ENCODE measurements at places on chromosomes 1 and 21.

DNA sequence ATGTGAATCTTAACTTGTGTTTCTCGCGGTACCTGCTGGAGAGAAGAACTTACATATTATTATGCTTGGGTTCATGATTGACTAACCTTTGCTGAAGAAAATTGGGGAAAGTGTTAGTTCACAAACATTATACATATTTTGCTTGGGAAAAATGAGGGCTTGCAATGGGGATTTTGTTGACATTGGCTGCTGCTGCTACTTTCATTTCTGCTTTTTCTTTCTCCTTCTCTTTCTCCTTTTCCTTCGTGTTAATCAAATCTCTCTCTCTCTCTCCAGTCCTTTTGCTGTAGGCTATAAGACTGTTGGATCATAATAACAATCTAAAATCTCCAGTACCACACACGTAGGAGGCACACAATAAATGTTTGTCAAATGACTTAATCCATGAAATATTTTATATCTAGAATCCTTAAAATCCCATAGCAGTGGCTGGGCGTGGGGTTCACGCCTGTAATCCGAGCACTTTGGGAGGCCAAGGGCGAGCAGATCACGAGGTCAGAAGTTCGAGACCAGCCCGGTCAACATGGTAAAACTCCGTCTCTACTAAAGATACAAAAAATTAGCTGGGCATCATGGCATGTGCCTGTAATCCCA is 23.0 kb downstream of the IRF2BP2 start:
- DNase-seq = no peak

DNA sequence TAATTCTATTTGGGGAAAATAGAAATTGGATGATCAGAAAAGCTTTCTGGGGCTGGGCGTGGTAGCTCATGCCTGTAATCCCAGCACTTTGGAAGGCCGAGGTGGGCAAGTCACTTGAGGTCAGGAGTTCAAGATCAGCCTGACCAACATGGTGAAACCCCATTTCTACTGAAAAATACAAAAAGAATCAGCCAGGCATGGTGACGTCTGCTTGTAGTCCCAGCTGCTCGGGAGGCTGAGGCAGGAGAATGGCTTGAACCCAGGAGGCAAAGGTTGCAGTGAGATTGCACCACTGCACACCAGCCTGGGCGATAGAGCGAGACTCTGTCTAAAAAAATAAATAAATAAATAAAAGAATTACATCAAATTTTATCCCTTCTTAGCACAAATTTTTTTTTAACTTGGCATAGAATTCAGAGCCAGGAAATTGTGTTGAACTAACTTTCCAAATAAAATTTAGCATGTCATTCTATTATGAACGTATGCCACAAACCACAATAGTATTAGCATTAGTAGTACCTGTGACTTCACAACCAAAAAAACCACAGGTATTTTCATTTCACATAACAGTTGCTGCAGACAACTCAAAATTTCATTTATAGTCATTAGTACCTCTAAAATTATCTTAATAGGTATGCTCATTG is 4.5 kb upstream of the ANKRD13C start:
- no peak for DNase-seq

- DNase-seq = no peak
These were observed 38.4 kb downstream of the PIK3CD start for GRCh38 chr1:9689971-9690381.

- DNase-seq = no peak
These were observed 881 bp downstream of the USP25 start for GRCh38 chr21:15730484-15731242.

DNA sequence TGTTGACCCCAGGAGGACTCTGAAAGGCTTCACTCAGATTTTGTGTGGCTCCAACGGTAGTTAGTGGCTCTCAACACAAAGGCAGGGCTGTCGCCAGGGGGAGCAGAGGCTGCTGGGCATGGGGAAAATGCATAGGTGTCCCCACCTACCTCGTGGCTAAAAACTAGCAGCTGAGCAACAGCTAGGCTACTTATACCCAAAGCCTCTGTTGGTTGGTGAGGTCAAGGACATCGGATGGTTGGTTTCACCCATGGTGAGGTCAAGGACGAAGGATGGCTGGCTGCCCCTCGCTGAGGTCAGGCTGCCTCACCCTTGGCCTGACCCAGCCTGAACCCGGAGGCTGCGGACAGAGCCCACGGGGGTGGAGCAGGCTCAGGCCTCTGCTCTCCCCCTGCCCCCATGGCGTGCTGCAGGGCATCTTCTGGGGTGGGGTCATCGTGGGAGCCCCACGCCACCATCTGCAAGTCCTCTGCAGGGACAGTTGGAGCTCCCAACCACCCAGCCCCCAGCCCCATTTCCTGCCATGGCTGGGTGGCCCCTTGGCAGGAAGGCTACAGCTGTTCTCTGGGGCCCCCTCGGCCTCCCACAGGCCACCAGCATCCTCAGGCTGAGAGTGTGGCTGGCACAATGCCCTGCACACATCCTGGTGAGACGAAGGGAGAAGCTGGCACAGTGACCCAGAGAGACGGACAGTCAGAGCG is 8.5 kb upstream of the GNB1 start:
- no peak for DNase-seq

DNA sequence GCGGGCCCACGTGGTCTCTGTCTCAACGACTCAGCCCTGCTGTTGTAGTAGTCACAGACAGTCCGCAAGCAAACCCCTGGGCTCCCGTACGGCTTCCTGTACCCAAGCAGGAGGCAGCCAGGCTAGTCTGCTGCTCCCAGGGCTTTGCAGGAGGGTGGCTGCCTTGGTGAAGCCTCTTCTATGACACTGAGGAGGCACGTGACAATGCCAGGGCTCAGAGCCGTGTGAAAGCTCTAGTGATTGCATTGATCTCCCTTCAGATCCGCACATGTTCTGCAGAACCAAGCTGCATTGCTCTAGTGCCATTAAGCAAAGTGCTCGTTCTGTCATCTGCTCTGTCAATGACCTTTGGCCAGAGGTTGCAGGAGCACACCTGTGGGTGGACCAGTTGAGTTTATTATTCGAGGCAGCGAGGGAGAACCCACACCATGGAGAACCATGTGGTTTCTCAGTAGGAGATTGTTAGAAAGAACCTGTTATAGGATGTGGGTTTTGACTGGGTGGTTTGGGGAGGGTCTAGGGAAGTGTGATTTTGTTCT is 18.0 kb downstream of the UMODL1 start:
- DNase-seq = no peak

GRCh38 chr1:12069623-12070244 is 6.6 kb downstream of the TNFRSF8 start:
- no peak for DNase-seq

- DNase-seq = no peak
These were observed 48.2 kb upstream of the IRF2BP2 start for GRCh38 chr1:234658138-234658537.

DNA sequence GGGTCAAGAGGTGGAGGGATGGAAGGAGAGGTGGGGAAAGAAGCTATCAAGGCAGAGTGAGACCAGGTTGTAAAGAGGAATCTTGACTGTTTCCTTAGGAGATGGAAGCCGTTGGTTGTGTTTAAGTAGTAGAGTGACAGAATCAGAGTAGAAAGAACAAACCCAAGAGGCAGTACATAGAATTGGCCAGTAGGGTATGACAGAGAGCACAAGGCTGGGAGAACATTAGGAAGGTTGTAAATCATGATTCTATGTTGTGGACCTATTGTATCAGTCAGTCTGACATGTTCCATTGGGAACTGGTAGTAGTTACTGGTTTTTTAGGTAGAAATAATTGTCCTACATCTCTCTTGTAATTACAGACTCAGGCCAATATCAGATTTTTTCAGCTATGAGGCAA is 486.9 kb upstream of the USP24 start:
- DNase-seq = no peak

- DNase-seq = no peak
These were observed 12.6 kb downstream of the KIAA0040 start for GRCh38 chr1:175179837-175180590.

DNA sequence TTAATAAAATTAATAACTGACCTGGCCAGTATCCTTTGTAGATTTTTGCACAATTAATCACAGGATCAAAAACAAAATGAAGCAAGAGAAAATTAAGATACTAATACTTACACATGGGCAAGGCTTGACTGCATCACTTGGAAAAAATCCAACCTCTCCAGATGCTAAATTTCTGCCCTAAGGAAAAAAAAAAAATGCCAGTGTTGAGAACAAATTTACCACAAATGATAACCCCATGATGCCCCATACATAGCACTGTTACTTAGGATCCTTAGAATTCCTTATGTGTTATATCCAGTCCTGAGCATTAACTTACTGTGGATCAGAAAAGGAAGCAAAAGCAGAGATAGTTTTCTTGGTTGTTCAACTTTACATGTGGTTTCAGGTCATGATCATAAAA is 347.5 kb downstream of the VAV3 start:
- no peak for DNase-seq

- DNase-seq = no peak
These were observed 204.8 kb upstream of the ADAMTS5 start for GRCh38 chr21:27171707-27172106.

DNA sequence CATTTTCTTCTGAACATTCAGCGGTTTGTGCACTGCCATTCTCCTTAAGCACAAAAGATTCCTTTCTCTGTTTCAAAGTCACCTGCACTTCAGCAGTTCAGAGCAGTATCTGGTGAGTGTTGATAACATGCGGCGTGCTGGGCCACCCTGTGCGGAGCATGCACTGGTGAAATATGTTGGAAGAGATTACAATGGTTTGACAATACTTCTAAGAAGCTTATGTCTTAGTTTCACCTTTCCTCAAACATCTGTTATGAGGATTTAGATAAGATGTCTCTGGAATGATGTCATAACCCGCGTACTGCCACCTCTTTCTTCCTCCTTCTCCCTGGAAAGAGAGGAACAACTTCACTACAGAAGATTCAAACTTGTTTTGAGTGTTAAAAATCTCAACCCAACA is 650.3 kb downstream of the AJAP1 start:
- no peak for DNase-seq

GRCh38 chr21:44485254-44485793 is 30.0 kb downstream of the LRRC3 start:
- no peak for DNase-seq

DNA sequence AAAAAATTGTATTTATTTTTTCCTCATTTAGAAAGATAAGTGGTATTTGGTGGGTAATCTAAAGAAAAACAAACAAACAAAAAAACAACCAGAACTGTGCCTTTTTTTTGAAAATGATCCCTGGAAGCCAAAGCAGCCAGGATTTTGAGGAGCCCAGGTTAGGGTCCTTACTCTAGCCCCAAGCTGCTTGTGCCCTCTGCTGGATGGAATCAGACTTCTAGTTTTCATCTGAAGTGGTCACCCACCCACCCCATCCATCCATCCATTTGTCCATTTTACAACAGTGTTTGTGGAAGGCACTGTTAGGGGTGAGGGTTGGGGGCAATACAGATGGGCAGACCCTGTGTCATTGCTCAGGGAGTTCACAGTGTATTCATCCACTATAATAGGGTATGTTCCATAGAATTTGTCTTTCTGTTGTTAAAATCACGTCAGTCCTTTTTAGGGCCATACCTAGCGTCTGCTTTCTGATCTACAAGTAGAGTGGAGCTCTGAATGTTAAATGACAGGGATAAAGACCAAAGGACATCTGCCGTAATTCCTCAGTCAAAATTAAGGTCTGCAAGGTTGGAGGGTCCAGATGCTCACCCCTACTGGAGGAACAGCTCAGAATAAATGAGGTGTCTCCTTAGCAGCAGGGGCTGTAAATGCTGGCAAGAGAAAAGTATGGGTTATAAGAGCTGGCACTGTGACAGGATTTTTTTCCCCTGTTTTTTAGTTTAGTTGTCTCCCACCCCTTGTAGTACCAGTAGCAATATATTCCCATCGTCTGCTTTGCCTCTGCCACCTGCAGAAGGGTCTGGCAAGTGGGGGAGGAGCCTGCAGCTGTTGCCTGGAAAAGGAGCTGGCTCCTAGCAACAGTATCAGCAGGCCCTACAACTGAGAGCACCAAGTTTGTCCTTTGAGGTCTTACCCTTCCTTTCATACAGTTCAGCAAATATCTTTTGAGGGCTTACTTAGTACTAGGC is 3.2 kb downstream of the LRRC42 start:
- DNase-seq = no peak

GRCh38 chr1:21175324-21175669 is 1.4 kb downstream of the EIF4G3 start:
- DNase-seq = no peak

GRCh38 chr21:19124691-19125090 is 721.1 kb upstream of the TMPRSS15 start:
- DNase-seq = no peak

DNA sequence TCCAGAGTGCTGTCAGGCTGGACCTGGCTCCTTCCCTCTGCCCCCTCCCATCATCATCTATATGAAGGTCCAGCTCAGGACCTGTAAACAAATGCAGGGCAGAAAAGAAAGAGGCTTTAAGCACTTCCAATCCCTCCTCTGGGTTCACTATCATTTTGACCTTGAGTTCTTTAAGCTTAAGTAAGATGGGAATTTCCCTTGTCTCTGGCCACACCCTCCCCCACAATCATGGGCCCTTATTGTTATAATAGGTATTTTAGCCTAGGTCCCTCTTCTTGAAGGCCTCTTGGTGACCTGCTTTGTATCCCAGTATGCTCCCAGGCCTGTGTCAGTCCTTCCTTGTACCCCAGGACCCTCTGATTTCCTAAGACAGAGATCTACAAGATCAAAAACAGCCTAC is 45.1 kb upstream of the EPS15 start:
- no peak for DNase-seq

DNA sequence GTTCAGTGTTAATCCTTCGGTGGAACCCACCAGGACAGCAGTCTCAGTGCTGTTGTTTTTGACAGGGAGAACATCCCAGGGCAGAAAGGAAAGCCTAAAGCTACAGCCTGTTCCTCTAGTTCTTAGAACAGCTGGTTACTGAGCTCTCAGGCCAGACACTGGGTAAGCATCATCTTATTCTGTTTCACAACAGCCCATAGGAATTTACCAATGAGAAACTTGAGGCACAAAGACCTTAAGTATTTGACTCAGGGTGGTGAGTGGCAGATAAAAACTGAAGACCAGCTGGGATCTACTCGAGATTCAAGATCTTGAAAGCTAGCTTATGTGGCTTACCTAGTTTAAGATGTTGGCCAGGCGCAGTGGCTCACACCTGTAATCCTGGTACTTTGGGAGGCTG is 9.4 kb upstream of the NEK2 start:
- DNase-seq = no peak

- no peak for DNase-seq
These were observed 28.8 kb upstream of the RERE start for GRCh38 chr1:8846263-8846662.

- no peak for DNase-seq
These were observed 92.8 kb downstream of the PIK3R3 start for GRCh38 chr1:46039571-46040052.

- DNase-seq = no peak
These were observed 2.1 kb downstream of the SASS6 start for GRCh38 chr1:100130552-100131077.

- DNase-seq = no peak
These were observed 27.3 kb upstream of the OTUD3 start for GRCh38 chr1:19854866-19855265.

DNA sequence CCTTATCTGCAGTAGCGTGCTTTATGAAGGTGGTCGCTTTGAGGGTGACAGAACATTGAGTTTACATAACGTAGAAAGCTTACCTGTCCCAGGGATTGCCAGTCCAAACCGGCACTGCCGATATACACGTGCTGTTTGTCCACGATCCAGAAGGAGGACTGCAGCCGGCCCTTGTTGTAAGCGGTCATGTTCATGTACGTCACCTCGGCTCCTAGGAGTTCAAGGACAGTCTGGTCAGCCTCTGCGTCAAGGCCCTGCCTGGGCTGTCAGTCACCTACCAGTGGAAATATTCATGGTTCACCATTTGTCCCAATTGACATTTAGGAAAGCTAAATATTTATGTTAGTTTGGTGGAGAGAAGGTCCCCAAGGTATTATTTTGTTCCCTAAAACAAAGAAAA is 221.0 kb upstream of the MAP1LC3C start:
- DNase-seq = no peak

All from HS-27A (cell line).